Left renal pelvis (tissue), 4 donors: ENCODE measurements at places on chromosomes 1 and 21. TPM values are rescaled to one million over a fixed set of nuclear protein-coding genes. Genes with fewer than 3 reads are reported as not detected.

DNA sequence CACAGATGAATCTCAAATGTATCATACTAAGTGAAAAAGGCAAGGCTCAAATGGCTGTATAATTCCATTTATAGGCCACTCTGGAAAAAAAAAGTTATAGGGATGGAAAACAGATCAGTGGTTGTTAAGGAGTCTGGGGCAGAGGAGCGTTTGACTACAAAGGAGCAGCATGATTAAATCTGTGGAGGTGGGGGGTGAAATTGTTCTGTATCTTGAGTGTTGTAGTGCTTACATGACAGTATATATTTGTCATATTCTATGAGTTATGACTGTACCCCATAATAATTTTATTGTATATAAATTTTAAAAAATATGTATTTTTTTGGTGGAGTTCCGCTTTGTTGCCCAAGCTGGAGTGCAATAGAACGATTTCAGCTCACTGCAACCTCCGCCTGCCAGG is 10.3 kb downstream of the TAF12 start:
- DNase-seq = no peak

DNA sequence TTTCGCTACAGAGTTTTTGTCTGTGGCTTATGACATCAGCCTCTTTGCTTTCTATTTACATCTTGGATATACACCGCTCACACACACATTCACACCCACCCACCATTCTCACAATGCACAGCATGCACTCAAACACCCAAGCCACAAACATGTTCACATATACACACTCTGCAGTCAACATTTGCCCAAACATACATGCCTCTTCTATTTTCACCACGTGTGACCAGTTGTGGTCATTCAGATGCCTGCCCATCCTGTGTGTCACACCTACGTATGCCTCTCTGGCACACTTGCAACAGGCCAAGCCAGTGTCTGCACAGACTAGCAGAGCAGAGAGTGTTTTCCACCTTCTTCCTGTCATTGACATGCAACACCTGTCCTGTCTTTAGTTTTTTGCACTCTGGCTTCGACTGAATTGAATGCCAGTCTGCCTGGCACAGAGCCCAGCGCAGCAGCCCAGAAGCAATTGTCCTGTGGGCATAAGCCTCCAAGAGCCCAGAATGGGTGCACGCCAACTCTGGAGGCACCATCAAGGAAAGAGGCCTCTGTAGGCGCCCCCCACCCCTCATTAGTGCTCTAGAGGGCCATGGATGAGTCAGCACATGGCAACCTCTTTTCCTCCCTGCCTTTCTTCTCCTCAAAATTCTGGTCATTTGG is 37.7 kb upstream of the LRRN2 start:
- DNase-seq = no peak

DNA sequence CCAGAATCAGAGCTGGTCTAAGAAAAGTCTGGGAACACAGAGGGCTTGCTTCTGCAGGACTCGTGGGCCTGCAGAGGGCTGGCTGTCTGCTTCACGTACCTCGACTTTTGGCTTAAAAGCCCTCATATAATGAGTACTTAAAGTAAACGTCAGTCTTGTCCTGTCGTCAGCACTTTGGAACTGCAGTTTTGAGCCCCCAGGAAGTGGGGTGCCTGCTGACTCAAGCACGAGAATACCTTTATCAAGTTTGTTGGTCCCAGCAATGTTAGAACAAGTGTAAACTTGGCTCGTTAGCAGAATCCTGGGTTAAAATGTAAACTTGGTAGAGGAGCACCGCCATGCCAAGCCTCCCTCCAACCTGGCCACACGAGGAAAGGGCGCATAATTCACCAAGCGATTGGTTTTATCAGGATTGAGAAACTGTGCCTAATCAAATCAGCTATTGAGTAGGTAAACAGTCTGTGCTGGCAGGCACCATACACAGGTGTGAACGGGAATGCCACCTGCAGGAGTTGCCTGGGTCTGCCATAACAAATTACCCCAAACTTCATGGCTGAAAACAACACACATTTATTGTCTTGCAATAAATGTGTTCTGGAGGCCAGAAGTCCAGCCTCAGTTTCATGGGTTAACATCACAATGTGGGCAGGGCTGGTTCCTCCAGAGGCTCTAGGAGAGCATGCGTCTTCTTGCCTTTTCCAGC is 45.0 kb upstream of the FHAD1 start:
- no peak for DNase-seq

Gene TMEM240
- 4.2 TPM for polyA plus RNA-seq

DNA sequence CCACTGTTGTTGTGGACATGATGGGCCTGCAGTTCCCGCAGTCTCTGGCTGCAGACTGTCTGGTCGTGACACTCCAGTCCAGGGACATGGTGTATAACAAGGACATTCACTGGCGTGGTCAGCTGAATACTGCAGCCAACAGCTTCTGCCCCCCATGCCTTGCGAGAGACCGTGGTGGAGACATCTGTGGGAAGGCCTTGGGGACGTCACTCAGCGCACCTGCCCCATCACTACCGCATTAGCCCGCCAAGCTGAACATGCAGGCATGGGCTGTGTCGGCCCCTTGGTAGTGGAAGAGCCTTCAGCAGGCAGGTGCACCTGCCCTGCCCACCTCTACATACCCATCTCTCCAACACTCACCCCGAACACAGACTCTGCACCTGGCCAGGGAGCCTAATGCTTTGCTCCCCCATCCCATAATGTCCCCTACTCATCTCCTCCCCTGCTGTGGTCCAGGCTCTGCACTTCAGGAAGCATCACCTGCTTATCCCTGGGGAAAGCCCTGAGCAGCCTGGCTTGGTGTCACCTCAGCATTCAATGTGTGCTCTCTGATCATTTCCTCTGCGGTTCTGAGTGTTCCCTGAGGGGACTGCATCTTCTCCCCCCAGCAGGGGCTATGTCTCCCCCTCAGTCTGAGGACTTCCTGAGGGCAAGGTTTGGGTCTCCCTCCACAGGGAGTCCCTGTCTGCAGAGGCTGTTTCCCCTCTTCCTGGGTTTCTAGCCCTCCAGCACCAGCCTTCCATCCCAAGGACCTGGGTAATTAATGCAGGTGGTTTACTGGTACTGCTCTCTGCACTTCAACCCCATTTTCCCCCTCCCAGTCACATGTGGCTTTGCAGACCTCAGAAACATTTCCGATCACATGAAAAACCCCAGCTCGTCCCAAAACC is 3.2 kb downstream of the PGLYRP4 start:
- no peak for DNase-seq

Gene AADACL3
- polyA plus RNA-seq = not detected

DNA sequence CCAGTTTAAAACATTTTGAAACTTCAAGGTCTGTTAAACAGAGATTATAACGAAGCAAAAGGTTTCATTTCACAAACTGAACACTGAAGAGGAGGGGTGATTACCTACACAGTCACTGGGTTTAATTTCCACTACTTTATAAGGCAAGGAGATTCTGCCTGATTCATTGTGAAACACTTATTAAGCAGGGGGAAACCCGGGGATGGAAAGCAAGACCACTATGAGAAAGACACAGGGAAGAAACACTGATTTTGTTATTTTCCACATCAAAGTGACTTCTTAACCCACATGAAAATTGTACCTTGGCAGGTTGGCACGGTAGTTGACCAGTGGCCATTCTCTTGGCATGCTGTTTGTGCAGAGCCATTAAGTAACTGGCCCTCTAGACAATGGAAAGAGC is 8.1 kb upstream of the F5 start:
- no peak for DNase-seq
